Stimulated activated CD8-positive, alpha-beta memory T cell treated with anti-CD3 and anti-CD28 coated beads, Interleukin-4, amount 100 ng/mL, for 24 hours (primary cell): ENCODE measurements at places on chromosomes 16 and 17.

GRCh38 chr16:84820305-84820684, 510 bp downstream of the CRISPLD2 start:
- no peak for DNase-seq

DNA sequence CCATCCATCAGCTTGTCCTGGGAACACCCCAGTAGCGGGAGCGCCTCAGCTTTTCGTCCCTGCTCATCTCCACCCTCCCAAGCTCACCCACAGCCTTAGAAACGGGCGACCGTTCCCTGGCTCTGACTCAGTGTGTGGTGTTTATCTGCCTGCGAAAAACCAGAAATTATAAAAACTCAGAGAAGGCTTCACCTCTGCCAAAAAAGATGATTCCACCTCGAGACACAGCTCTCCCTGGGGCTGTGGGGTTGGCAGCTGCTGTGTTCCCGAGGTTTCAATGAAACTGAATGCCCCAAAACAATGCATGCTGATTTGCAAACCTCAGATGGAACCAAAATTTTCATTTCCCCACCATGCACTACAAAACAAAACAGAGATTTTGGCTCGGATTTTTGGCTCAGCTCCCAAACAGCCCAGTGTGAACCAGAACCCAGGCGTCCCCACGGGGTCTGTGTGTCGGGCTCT, 62.4 kb upstream of the MED9 start:
- DNase-seq: no peak

DNA sequence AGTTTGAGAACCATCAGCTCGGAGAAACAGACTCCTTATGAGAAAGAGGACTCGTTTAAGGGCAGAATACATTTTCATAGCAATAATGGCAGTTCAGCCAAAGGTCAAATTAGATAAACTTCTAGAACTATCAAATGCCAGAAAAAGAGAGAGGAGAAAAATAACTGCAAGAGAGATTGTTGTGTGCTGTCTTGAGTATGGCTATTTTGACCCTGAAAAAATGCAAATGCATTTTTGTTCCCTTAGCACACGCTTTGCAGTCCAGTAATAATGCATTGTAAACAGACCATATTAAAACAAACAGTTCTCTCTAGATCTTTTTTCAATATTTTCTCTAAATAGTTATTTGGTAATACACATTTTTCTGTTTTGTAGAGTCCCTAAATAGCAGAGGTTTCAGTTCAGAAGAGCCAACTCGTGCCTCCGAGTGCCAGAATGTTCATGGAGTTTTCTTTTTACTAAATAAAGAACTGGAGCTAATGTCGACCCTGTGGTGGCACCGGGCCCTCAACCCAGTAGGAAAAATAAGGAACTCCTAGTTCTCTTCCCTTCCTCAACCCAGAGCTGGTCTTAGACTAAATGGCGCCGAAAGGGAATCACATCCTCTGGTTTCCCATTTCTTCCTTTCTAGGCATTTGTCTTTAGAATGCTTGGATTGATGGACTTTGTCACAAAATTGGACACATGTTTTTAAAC, 298.0 kb downstream of the MAP2K4 start:
- no peak for DNase-seq

- DNase-seq: no peak
These were observed 1.0 kb downstream of the CPPED1 start for GRCh38 chr16:12802661-12803060.

DNA sequence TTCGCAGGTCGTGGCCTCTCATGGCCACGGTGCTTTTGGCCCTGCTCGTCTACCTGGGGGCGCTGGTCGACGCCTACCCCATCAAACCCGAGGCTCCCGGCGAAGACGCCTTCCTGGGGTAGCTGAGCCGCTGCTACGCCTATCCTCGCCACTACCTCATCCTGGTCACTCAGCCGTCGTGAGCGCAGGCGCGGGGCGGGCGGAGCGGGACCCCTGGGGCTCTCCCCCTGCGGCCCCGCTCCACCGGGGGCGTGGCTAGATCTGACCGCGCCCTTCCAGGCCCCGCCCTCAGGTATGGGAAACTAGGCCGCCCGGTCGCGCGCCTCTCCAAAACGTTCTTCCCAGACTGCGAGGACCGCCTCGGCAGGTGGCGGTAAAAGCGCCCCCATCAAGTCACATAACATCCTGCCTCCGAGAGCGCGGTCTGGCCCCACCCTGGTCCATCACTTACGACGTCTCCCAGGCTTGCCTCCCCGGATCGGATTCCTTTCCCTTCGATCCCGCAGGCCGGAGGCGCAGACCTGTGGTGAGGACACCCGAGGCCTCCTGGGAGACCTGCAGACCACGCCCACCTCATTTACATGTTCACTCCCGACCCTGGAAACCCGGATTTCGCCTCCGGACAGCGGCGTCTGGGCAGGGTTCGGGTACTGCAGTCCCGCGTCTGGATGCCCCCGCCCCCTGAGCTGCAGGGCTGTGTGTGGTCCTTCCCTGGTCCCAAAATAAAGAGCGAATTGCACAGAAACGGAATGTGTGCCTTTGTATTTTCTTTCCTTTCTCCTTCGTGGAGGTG, 91.5 kb upstream of the TMEM97 start:
- no peak for DNase-seq

DNA sequence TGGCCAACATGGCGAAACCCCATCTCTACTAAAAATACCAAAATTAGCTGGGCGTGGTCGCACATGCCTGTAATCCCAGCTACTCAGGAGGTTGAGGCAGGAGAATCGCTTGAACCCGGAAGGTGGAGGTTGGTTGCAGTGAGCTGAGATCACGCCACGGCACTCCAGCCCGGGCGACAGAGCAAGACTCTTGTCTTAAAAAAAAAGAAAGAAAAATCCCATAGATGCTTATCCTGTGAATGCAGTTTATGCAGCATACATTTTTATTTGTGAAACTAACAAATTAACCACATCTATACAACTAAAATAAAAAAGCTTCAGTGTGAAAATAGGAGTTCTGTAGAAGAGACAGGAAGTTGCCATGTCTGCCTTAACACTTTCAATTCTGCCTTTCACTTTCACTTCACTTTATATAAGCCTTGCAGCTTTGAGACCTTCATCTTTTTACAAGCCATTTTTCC, 7.1 kb downstream of the IGSF6 start:
- DNase-seq: no peak

DNA sequence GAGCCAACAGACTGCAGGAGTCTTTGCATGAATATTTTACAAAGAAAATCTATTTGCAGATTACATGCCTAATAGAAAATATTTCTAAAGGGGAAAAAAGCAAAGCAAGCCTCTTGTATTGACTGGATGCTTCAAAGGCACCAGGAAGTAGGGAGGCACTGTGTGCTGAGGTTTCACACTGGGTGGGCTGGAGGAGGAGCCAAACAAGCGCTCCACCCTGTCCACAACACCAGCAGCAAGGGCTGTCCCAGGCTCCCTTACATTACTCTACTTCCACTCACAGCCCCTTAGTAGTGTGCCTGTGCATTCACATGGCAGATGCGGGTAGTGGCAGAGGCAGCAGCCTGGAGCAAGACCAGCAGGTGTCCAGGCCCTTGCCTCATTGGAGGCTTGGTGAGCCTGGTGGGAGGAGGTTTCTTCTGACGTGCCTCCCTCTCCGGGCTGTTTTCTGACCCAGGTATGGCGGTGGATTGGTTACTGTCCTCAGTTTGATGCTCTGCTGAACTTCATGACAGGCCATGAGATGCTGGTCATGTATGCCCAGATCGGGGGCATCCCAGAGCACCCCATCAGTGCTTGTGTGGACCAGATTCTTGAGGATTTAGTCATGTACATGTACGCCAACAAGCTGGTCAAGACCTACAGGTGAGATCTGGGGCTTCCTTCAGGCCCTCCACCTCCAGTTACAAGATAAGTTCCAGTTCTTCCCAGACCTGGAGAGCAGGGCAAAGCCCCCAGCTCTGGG, 7.0 kb upstream of the CCNF start:
- DNase-seq: no peak

DNA sequence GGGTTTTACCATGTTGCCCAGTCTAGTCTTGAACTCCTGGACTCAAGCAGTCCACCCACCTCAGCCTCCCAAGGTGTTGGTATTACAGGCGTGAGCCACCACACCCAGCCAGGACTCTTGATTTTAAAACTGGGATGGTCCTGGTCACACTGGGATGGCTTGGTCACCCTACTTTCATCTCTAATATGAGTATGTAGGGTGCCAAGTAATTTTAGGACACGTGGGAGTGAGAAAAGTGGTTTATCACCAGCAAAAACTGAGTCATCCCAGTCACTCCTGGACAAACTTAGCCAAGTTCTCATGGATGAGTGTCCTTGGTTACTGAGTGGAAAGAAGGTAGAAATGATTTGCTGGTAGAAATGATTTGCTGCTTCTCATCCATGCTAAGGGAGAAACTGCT, 9.9 kb downstream of the CLEC19A start:
- DNase-seq: no peak

DNA sequence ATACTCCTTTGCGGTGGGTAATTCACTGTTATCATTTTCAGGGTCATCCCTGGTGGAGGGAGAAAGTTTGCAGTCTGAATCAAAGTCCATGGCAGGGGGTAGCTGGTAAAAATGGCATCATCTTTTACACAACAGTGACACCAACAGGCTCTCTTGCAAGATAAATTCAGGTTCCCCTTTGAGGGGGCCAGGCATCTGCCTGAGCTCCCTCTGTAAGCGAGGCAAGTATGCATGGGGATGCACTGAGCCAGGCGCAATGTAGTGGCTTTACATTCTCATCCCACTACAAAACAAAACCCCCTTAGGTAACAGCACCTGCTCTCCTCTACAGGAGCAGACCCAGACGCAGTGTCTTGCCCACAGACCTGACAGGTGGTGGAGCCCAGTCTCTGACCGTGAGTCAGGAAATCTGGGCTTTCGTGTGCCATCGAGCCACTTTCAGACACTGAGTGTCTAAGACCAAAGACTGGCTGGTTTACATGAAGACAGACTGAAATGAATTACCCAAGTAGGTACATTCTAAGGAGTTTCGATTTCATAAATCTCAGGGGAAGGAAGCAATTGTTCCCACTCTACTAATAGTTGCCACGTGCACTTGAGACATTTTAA, 17.7 kb downstream of the LITAFD start:
- no peak for DNase-seq

DNA sequence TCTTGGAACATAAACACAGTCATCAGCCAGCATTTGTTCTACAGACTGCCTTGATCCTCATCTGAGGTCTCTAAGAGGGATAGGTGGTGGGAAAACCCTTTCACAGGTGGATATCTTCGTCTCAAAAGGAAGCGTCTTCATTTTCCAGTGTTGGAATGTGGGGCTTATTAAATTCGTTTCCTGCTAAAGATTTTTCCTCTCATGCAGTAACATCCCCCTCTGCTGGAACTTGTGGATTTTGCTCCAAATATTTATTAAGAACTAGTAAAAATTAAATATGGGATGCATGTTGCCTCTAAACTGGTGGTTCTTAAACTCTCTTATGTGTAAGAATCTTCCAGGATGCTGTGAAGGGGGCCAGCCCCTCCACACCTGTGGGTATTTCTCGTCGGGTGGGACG, 20.1 kb upstream of the MLYCD start:
- DNase-seq: no peak

DNA sequence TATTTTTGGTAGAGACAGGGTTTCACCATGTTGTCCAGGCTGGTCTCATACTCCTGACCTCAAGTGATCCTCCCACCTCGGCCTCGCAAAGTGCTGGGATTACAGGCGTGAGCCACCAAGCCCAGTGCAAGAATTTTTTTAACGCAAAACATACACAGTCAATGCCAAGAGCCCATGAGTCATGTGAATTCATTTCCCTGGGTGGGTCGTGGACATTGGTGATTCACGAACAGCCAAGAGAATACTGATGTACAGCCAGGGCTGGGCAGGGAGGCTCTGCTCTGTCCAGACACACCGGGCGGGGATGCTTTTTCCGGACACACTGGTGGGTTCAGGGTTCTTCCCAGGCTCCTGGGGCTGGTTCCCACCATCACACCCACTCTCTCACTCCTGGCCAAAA, 17.7 kb downstream of the SLC38A8 start:
- DNase-seq: no peak

GRCh38 chr16:79640513-79641360, 40.2 kb upstream of the MAF start:
- no peak for DNase-seq

GRCh38 chr16:9798474-9798873, 383.8 kb downstream of the GRIN2A start:
- no peak for DNase-seq

DNA sequence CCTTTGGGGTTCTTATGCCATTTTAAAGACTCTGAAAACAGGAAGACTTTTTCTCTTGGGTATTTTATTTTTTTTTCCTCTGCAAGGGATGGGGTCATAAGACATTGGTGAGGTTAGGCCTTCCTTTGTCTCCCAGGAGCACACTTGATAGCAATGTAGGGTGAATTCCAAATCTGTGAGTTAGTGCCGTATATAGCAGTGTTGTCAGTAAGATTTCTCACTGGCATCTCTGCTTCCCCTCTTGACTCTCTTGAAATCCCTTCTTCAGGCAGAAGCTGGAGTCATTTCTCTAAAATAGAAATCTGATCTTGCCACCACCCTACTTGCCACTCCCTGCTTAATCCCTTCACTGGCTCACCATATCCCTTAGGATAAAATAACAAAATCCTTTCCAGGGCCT, 529.7 kb downstream of the WWOX start:
- DNase-seq: no peak

GRCh38 chr17:74413491-74413890, 18.4 kb upstream of the GPRC5C start:
- DNase-seq: no peak

GRCh38 chr17:42347606-42348005, 40.6 kb downstream of the STAT3 start:
- DNase-seq: no peak

GRCh38 chr16:9199311-9199710, 107.9 kb downstream of the HAPSTR1 start:
- DNase-seq: no peak
